AG20443 (cell line): ENCODE measurements at places on chromosomes 1 and 21.

DNA sequence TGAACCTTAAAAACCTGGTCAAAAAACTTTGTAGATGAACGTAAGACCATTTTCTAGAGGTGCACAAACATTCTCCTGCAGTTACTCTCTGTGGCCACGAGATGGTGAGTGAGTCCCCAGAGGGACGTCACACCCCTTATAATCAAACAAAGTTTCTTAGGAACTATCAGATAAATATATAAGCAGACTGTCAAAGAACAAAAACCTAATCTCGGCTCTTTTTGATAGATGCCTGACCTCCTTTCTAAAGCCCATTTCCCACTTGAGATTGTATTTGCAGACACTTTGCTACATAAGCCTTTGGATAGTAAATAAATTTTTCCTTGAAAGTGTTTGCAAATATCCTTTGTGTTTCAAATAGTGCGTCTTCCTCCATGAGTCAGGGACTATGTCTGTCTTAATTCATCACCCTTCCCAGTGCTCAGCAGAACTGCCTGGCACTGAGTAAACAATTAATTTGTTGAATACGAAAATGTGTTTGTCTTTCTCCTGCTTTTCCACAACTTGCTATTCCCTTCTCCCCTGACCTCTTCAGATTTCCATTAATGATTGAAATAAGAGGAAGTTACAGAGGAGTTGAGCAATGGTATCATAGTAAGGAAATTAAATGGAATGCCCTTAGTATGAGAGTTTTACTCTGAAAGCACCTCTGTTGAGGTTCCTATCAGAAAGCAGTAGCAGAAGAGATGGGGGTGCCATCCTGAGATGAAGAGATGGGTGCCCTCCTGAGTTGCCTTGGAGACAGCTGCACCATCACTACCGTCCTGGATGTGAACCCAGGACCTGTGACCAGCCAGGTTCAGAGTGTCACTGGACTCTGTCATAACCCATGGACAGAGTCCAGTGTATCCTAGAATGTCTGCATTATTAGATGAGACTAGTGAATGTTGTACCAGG lies 57.8 kb upstream of the RAVER2 start:
- peak; percentile 73 for DNase-seq

DNA sequence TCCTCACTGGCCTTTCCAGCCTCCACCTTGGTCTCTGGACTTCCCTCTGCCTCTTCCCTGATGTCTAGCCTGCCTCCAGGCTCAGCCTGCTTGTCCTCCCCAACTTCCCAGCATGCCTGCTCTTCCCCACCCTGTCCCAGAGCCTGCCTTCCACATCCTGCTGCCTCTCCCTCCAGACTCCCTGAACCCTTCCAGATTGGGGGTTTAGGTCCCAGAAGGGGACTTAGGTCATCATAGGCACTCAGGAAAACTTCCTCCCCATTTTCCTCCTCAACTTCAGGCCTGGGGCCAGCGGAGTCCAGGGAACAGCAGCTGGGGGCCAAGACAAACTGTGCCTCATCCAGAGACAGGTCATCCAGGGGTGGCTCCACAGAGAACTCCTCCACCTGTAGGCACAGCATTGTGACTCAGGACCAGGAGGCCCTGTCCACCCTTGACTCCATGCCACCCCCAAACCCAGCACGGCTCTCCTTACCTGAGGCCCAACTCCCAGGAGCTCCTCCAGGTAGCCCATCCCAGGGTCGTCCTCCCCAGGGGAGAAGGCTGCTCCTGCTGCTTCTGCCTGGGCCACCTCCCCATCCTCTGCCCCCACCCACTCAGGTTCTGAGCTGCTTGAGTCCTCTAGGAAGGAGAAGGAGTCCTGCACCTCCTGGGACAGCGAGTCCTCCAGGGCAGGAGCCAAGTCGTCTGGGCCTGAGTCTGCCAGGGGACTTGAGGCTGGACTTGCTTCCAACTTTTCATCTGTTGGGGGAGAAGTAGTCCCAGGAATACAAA lies 3.4 kb upstream of the USF1 start:
- no peak for DNase-seq

DNA sequence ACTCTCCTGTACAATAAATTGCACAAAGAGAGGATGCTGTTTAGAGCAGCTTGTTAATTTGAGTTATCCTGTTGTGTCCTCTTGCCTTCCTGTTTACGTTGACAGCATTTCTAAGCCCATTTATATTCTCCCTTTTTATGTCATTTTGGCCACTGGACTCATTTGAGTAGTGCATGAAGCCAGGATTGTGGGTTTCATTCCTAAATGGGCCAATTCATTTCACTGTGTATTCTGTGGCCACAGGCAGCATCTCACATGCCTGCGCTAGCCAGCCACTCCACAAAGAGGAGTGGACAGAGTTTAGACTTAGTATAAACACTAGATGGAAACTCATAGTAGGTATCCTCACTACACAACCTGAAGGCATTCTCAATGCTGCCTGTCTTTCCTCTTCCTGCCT lies 73.4 kb downstream of the DTL start:
- DNase-seq, result no peak

GRCh38 chr1:224014330-224014649 lies 99.6 kb upstream of the FBXO28 start:
- DNase-seq, result no peak

DNA sequence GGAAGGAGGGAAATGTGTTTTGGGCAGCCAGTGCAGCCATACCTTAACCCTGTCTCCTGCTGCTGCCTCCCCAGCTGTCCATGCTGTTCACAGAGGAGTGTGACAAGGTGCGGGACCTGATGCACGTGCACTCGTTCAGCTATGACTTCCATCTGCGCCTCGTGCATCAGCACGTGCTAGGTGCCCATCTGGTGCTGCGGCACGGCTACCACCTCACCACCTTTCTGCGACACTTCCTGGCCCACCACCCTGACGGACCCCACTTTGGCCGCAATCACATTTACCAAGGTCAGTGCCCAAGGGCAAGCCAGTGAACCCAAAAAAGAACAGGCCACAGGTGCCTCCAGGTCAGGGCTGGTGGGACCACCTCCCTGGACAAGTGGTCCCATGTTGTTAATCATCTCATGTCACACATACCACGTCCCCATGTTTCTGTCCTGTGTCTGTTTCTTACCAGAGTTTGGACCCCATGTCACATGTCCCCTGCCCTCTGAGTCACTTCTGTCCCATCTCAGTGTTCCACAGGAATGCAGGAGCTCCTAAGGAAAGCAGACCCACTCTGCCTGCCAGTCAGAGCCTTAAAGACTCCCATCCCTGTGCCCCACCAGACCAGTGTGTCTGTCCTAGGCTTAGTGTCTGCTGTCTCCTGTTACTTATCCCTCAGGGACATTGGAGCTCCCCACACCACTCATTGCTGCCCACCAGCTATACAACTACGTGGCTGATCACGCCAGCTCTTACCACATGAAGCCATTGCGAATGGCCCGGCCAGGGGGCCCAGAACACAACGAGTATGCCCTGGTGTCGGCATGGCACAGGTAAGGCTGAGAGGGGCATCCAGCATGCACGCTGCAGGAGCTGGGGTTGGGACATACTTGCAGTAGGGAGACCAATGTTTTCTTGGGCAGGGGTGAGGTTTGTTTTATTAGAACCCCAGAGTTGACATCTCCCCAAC lies 6.6 kb downstream of the HYI start:
- no peak for DNase-seq

DNA sequence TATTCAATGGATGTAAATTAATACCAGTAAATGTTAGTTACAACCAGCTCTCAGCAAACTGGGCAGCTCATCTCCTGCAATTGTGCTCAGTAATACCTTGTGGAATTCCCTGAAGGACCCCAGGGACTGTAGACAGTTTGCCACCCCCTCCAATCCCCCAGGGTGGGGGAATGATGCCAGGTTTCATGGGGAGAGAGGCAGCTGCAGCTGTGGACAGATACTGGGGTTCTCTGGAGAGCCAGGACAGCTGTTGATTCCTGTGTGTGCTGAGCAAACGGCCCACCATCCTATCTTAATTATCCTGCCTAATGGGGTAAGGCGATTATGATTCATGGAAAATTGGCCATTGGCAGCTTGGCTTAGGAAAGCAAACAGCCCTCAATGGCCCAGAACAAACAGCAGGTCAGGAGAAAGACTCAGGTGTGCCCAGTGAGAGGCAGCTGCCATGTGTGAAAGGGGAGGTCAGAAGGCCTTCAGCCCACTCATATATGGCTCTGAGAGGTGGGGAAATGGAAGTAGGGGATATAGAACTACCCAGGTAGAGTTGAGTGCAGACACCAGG lies 148.9 kb upstream of the CTTNBP2NL start:
- no peak for DNase-seq

DNA sequence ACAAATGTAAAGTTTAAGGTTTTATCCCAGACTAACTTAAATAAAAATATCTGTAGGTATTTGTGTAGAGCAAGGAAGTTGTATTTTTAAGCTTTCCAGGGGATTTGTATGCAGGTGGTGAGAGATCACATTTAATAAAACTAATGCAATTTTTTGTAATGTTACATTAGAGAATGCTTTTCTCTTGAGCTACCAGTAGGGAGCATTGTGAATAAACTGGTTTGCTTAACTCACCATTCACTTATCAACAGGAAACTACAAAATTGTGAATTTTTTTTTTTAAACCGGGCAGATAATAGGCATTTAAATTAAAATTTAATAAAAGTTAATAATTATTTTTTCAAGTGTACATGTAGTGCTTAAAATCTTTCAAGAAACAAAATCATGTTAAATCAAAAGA lies 78.6 kb downstream of the IVNS1ABP start:
- peak; percentile 23 for DNase-seq

DNA sequence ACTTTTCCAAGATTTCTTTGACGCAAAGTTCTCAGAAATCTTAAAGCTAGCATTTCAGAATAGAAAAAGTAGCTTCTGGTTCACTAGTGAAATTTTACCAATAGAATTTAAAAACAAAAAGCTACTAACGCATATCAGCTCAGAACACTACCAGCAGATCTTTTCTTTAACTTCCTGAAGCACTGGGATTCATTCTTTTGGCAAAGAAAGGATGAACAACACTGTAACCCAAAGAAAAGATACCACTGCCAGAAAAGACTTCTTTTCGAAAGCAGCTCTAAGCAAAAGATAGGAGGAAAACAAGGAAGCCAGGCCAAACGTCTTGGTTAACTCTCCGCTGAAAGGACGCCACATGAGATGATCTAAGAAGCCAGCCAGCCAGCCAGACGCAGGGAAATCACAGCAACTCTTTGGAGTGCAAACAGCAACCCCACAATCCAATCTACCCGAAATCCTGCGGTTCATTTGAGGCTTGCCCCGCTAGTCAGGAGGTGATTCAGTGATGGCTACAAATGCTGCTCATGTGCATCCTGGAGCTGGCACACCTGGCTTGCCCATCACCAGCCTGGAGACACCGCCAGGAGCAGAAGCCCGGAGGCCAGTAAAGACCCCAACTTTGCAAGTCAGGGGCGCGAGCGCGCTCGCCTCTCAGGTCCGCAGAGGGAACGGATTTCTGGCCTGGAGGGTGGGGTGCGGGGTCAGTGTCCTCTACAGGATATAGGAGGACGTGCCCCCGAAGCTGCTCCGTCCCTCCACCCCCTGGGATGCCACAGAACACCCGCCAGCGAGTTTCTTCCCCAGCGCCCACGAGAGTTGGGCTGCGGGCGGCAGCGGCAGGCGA lies 812 bp downstream of the NBPF1 start:
- DNase-seq, result peak; percentile 95

GRCh38 chr21:30769724-30770431 lies 14.7 kb upstream of the KRTAP21-1 start:
- no peak for DNase-seq

DNA sequence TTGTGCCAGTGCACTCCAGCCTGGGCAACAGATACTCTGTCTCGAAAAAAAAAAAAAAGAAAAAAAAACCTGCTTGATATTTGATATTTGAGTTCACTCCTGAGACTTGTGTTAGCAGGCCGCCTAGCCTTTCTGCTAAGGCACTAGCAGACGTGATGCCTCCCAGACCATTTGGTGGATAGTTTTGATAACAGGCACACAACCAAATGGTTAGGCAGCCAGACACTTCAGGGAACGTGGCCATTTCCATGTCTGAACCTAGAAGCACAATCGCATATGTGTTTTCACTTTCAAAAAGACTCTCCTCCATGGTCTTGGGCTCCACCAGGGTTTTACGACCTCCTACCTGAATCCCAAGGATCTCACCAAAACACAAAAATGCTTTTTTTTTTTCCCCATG lies 1319.5 kb downstream of the BRINP3 start:
- DNase-seq, result no peak

DNA sequence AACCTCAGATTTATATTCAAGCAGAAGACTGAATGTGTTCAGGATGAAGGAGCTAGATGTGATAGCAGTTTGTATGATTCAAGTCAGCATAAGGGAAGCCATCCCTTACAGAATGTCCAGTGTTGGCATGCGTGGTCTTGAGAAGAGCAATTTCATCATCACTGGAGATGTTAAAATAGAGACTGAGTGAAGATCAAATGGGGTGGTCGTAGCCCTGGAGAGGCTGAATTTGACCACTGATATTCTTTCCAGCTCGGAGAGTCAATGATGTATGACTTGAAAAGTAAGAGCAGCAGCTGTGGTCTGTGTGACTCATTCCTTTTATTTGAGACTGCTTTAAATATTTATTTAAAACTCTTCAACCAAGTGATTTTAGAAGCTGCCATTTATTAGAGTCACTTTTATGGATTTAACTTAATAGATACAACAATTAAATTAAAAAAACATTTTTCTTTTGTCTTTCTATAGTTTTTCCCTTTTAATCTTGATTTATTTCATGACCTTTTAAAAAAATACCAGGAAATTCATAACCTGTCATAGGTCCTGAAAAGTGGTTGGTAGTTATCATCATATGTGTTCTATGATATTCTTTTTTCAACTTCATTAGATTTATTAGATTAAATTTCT lies 15.5 kb downstream of the FMN2 start:
- peak; percentile 57 for DNase-seq

GRCh38 chr1:233665575-233666270 lies 51.8 kb downstream of the KCNK1 start:
- no peak for DNase-seq

DNA sequence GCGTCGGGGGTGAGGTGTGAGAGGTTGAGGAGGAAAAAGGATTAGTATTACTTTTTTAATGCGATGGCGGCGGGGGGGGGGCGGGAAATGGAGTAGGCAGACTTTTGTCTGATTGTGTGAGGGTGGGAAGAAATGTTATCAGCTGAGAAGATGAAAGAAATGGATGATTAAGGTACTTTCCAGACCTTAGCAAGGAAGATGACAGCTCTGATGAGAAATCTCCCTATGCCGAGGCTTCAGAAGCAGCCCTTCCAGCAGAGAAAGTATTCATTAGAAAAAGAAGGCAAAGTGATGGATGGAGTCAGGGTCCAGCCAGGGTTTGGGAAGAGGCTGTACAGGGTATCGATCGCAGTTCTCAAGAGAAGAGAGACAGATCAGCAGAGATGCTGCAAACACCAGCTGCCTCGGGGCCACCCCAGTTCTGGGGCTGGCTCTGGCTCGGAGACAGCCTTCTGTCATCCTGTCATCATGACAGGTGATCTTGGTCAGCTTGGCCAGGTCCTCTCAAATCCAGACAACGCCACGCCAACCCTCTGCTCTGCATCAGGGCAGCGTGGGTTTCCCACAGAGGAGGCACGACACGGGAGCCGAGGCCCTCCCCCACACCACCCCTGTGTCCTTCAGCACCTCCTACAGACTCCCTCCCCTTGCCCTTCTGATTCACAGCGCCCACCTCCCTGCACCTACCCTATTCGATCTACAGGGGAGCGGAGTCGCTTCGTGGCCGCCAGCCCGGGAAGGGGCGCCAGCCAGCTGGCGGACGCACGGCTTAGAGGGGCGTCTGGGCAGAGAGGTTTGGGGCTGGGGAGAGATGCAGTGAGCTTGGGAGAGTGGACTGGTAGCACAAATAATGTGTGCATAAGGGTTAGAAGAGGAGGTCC lies 674 bp upstream of the ATXN7L2 start:
- DNase-seq, result no peak
